Activated T-cell treated with anti-CD3 and anti-CD28 coated beads, Interleukin-2, amount 50 U/mL, for 4 hours (primary cell): ENCODE measurements at places on chromosomes 4 and X.

DNA sequence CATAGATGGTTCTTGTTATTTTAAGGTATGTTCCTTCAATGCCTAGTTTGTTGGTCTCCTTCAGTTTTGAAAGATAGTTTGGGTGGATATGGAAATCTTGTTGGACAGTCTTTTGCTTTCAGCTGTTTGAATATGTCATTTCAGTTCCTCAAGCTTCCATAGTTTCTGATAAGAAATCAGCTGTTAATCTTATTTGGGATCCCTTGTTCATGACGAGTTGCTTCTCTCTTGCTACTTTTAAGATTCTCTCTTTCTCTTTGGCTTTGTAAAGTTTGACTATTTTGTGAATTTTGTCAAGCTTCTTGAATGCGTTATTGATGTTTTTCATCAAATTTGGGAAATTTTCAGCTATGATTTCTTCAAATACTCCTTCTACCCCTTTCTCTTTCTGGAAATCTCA, 129.5 kb downstream of the GNL3L start:
- no peak for DNase-seq

- no peak for DNase-seq
These were observed 24.7 kb downstream of the TLR10 start for GRCh38 chr4:38757945-38758600.

DNA sequence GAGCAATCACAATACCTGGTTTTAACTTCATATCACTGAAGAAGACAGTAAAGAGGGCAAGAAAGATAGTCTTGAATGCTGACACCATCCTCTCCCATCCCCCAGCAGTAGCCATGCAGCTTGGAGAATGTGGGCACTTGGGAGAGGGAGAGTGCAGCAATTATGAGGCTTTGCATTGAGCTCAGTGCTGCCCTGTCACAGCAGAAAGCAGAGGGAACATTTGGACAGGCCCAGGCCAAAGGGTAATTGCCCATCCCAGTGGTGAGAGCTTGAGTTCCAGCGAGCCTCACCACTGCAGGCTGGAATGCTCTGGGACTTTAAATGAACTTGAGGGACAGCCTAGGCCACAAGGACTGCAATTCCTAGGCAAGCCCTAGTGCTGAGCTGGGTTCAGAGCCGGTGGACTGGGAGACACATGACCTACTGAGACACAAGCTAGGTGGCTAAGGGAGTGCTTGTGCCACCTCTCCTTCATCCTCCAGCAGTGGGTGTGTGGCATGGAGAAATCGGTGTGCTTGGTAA, 36.3 kb downstream of the CORIN start:
- no peak for DNase-seq

DNA sequence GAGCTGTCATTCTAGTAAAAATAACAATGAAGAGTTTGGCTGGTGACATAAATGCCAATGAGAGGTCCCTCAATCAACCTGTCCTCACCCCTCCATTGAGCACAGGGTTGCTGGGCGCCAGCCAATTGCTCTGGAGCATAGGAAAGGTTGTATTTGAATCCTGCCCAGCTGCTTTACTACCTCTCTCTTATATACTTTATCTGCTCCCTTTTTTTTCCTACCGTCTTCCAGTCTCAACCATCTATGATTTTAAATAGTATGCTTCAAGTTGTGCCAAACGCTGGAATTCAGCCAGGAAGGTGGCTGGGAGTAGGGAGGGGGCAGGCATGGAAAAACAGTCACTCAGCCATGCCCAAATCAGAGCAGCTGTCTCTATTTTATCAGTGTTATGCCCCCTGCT, 153.8 kb downstream of the NR3C2 start:
- DNase-seq: no peak

- DNase-seq: no peak
These were observed 88.2 kb downstream of the SCD5 start for GRCh38 chr4:82710197-82710929.

DNA sequence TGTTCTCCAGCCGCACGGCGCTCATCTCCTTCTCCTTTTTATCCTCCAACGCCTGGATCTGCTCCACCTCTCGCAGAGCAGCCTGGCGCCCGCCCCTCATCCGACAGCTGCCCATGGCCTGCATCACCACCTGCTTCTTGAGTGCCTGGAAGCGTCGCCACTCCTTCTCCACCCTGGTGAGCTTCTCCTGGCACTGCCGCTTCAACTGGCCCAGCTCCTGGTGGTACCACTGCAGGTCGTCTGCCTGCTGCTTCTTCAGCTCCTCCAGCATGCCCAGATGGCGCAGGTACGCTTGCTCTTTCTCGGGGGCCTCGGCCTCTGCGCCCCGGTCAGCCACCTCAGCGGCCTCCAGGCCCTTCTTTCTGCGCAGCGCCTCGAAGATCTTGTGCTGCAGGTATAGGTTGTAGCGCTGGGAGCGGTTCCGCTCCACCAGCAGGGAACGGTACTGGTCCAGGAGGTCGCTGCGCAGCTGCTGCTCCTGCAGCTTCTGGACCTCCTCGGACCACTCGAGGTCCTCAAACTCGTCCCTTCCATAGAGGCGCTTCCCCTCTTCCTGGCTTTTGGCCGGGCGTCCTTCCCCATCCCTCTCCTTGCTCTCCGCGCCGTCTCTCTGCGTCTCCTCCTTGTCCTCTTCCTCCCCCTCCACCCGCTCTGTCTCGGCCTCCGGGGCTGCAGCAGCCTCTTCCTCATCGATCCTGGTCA, 1.2 kb upstream of the TADA2B start:
- no peak for DNase-seq

DNA sequence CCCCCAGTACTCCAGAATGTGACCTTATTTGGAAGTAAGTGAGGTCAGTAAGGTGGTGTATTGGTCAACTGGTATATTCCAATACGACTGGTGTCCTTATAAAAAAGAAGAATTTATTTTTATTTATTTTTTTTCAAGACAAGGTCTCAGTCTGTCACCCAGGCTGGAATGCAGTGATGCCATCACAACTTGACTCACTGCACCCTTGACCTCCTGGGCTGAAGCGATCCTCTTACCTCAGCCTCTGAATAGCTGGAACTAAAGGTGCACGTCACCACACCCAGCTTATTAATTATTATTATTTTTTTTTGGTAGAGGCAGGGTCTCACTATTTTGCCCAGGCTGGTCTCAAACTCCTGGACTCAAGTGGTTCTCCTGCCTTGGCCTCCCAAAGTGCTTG, 115.1 kb upstream of the PITX2 start:
- no peak for DNase-seq

GRCh38 chr4:168569066-168569930, 72.4 kb downstream of the PALLD start:
- DNase-seq: no peak

GRCh38 chr4:170234800-170235199, 145.0 kb upstream of the AADAT start:
- no peak for DNase-seq

DNA sequence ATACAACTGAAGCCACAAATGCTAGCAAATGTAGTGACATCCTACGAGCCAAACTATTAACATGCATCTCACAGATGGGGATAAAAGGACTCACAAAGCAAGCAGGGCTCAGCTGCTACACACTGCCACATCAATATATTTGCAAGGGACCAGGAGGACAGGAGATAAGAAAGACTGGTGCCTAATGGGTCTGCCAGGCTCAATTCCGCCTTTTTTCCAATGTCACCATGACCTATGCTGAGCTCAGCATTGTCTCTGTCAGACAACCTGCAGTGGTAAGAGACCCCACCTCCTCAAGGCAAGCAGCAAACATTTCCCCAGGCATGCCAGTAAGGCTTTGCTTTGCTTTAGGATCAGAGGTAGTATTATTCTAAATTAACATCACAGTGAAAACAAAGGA, 435 bp downstream of the DCX start:
- no peak for DNase-seq

DNA sequence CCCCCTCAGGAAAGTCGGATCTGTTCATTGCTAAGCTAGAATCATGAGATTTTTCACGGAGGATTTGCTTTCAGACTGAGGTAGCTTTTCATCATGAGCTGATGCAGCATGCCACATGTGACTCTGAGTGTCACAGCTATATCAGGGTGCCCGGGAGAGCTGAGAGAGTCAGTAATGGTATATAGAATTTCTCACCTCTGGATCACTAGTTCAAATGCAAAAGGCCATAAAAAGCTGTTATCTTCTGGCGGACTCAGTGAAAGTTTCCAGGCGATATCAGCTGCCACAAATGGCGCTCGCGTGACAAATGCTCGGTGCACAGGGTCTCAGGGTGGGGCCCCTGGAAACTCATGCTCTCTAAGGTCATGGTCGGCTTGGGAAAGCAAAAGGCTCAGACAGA, 150.1 kb downstream of the DHX15 start:
- no peak for DNase-seq

- no peak for DNase-seq
These were observed 19.1 kb upstream of the SPINK2 start for GRCh38 chr4:56840559-56840958.

GRCh38 chr4:178599521-178599920, 1157.3 kb upstream of the AGA start:
- DNase-seq: no peak

DNA sequence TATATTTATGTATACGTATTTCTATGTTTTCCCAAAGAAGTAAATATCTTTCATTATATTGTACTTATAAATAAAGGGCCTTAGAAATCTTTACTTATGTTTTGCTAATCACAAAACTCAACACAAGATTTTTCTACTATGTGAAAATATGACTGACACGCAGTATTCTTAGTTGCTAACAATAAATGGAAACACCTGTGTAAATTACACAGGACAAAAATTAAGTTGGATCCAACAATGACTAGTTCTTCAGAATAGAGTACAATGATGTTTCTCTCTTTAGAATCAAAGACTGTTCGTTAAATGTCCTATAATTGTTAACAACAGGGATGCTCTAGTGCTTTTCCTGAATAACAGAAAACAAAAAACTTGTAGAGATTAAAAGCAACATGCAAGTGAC, 96.1 kb downstream of the PPP3CA start:
- no peak for DNase-seq

- DNase-seq: no peak
These were observed 562.1 kb downstream of the TMA16 start for GRCh38 chr4:164056426-164057142.

GRCh38 chr4:143531380-143531779, 17.9 kb downstream of the SMARCA5 start:
- DNase-seq: no peak

DNA sequence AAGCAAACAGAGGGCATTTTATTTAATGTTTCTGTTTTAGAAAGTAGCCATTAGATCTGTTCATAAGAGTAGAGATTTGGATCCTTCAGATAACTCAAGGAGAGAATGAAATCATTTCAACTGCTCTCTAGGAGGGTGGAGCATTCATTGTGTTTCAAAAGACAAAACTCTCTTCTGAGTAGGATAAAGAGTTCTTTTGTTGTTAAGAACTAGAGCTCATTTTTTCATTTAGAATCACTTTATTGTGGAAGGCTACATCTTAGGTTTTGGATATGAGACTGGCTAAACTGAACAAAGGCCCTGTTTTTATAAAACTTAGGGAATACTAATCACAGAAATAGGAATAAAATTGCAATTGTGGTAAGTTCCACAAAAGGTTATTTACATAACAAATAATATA, 193.9 kb upstream of the PCDH10 start:
- DNase-seq: no peak

DNA sequence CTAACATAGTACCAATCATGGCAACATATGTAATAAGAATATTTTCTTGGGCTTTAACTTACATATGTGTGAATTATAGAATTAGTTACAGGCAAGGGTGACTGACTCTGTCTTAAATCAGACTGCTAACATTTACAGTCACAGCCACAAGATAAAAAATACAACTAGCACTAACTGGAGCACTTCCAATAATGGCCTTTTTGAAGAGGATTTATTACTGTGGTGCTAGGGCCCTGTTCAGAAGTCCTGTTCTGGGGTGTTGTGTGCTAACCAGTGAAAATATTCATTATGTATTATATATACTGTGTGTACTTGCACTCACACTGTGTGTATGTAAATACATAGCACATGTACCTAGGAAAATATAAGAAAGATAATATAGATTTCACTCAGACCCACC, 1611.2 kb downstream of the PCDH18 start:
- no peak for DNase-seq

DNA sequence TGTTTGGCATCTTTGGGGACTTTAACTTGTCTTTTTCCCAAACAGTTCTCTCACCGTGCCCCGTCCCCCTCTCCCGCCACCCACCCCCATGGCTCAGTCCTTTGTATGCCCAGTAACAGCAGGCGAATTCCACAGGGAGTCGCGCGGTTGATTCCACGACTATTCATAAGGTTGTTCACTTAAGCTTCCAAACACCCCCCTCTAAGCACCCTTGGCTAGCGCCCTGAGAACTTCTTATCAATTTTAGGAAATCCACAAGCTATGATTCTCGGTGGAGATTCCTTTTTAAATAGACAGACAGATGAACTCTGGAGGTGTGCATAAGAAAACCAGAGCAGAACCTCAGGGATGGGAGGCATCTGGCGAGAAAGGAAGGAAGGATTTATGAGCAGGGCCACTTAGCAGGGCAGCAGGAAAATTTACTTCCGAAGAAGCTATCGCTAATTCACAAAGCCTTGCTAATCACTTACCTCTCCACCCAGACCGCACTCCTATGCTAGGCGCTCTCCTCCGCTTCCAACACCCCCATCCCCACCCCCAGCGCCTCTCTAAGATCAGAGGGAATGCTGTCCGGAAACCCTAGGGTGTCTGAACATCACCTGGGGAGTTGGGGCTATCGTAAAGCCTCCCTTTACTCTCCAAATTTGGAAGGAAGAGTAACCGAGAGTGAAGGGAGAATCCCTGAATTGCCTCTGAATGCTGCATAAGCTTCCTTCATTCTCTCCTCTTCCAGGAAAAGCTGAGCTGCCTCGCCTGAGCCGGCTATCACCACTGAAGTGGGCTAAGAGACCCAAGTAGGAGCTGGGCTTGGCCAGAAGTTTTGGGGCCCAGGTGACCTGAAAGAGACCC, 1.7 kb downstream of the UNC5C start:
- no peak for DNase-seq

- DNase-seq: no peak
These were observed 125.0 kb downstream of the AKAP4 start for GRCh38 chrX:50075630-50076339.

GRCh38 chr4:171334549-171334948, 478.7 kb upstream of the GALNTL6 start:
- no peak for DNase-seq
